Inflammatory macrophage treated with lipopolysaccharide for 4 hours (primary cell): ENCODE measurements at places on chromosomes 3 and 15.

DNA sequence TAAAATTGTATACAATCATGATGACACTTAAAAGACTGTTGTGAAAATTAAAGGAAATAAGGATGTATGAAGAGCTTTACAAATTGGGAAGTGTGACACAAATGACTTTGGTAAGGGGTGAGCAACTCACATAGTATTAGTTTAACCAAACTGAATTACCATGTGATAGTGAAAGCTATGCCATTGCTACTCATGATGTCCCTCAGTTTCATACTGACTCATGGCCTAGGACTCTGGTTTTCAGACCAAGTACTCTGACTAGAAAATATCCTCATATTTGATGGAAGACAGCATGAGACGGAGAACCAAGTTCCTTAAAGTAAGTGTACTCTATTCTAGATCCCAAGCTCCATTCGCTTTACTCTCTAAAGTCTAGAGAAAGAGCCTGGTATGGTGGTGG, 203.2 kb upstream of the ICE2 start:
- peak; percentile 65 for DNase-seq

DNA sequence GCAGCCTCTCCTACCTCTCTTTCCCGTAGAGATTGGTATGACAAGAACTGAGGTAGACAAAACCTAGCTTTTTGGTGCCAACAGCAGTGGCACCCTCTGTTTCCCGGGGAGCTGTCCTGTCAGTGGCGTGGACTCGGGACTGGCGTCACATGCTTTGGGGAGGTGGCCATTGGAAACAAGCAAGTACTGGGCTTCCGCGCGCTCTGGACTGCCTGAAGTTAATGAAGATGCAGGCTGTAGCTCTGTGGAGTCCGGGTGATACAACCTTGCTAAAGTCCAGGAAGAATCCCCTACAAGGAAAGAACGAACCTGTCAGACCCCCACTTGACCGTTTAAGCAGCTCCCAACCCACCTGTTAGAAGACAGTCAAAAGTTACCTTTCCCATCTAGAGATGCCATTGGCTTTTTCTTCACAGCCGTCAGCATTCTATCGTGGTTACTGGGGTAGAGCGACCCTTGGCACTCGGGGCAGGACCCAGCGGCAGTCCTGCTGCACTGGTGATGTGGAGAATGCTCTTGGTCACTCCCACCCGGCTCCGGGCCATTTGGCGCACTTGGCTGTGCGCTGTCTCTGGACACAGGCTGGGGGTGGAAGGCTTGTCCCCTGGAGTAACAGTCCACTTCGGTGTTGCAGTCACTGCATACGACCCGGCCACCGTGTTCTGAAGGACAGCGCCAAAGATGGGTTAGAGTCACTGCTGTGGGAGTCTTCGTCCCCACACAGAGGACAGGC, 120.5 kb downstream of the LRIG1 start:
- DNase-seq: no peak

DNA sequence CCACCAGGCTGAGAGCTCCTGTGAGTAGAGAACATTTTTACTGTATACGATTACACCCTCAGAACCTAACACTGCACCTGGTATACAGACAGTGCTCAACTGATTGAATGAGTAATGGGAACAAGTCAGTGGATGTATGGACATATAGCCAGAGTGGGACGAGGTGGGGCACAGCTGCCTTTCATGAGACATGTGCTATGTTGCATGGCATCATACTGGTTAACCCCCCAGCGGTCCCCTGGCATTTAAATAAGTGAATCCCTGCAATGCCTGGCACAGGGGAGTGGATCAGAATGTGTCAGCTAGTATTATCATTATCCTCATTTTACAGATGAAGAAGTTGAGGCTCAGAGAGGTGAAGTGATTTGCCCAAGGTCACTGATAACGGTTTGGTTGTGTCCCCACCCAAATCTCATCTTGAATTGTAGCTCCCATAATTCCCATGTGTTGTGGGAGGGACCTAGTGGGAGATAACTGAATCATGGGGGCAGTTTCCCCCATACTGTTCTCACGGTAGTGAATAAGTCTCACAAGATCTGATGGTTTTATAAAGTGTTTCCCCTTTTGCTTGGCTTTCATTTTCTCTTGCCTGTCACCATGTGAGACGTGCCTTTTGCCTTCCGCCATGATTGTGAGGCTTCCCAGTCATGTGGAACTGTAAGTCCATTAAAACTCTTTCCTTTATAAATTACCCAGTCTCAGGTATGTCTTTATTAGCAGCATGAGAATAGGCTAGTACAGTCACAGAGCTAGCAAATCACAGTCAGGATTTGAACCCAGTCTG, 56.0 kb upstream of the ATP2B2 start:
- peak; percentile 66 for DNase-seq

GRCh38 chr3:119402791-119403190, 60.6 kb downstream of the TMEM39A start:
- DNase-seq: no peak

GRCh38 chr3:151476344-151477018, 15.6 kb upstream of the IGSF10 start:
- no peak for DNase-seq

DNA sequence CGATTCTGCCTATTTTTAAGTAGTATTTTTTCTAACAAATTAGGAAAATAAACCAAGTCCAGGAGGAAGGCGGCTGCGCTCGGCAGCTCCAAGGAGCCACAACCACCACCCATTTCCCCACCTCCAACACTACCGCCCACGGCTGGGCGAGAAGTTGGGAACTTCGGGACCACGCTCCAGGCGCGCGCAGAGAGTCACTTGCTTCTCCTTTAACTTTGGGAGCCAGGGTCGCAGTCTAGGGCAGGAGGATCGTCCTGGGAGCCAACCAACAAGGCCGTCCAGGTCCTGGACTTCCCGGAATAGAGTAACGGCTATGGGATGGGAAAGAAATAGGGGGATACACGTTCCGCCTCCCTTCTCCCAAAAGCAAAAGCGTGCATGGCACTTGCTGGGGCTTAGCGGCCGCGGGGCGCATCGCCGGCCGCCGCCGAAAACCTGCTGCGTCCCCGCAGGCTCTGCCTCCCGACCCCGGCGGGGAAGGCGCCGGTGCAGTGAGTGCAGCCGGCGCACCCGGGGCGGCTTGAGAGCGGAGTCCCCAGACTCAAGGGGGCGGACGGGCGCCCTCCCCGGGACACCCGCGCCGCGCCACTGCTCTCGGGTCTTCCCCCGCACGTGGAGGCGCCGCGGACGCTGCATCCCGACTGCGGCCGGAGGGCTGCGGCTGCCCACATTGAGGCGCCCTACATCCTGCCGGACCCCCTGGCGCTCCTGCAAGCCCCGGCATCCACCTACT, 699 bp downstream of the MEGF11 start:
- no peak for DNase-seq

DNA sequence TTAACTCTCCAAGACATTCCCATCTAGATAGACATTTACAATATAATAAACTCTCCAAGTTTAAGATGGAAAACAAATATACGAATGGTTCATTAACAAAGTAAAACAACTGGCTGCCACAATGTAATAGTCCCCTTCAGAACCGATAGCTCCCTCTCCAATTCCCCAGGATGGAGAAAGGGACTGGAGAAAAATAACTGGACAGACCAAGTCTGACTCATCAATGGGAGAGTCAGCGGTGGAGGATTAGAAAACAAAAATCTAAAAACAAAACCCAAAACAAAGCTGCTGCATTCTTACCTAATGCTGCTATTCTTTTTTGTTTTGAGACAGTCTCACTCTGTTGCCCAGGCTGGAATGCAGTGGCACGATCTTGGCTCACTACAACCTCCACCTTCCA, 468.1 kb downstream of the SHQ1 start:
- DNase-seq: no peak

DNA sequence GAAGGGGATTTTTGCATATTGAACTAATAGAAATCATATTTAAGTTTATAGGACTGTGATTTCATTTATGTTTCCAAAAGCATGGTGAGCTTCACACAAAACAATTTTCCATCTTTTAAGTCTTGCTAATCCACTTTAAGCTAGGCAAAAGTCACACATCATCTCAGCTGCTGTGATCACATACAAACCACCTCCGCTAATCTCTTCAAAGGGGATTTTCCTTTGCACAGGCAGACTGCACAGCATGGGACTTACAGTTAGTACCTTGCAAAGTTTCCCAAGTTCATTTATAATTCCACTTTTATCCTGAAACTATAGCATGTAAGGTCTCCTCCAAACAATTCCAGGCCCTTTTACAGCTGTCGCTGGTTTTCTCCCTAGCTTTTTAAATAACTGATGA, 225.1 kb upstream of the CNTN3 start:
- no peak for DNase-seq
